Left ventricle myocardium superior (tissue), 1 donor: ENCODE measurements at places on chromosomes 1 and 21. TPM values are rescaled to one million over a fixed set of nuclear protein-coding genes. Genes with fewer than 3 reads are reported as not detected.

The AMY1B gene
- not detected for total RNA-seq

The LCE1F gene
- not detected for total RNA-seq

The IL19 gene
- total RNA-seq, result not detected

GRCh38 chr1:227508431-227508830 is 54.9 kb upstream of the ZNF678 start:
- DNase-seq, result no peak

DNA sequence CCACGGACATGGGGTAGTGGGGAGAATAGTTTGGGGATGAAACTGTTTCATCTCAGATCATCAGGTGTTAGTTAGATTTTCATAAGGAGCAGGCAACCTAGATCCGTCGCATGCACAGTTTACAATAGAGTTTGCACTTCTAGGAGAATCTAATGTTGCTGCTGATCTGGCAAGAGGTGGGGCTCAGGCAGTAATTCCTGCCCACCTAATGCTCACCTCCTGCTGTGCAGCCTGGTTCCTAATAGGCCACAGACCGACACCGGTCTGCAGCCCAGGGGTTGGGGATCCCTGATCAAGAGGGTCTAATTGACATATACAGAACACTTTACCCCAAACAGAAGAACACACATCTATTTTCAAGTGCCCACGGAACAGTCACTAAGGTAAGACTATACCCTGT is 275.1 kb downstream of the PTPRU start:
- DNase-seq, result no peak

DNA sequence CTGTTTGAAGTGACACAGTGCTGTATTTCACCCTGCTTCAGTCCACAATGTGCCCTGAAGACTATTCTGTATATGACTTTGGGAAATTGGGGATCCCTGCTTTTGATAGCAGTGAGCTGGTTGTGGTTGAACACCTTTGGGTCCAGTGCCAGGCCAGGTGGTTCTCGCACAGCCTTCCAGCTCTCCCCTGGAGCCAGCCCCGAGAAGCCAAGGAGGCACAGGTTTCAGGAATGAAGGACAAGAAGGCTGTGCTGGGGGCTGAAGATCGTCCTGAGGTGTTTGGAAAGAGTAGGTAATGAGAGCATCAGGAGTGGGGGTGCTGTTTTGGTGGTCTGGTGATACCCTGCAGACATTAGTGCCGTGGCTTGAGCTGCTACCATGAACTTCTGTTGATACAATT is 131.4 kb upstream of the COL6A1 start:
- DNase-seq, result no peak

The BCAR3 gene
- 15.2 TPM for total RNA-seq

DNA sequence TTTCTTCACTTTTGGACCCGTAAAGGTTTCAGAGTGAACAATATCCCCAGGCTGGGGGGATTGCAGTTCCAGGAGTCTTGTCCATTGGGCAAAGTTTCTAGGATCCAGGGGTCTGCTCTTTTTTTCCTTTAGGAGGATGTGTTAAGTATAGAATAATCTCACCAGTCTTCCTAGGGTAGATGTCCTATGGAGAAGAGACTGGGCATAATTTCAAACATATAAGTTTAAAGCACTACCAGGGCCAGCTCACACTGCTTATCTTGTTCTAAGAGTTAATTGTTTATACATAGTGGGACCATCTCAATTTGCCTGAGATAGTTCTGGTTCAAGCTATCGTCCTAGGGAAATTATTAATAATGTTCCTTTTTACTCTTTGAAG is 1.2 kb downstream of the CHI3L2 start:
- no peak for DNase-seq
